Fibroblast of skin of left biceps (primary cell): ENCODE measurements at places on chromosomes 5 and 9.

- no peak for DNase-seq
Measured at GRCh38 chr9:15404171-15404570, 18.5 kb upstream of the SNAPC3 start.

DNA sequence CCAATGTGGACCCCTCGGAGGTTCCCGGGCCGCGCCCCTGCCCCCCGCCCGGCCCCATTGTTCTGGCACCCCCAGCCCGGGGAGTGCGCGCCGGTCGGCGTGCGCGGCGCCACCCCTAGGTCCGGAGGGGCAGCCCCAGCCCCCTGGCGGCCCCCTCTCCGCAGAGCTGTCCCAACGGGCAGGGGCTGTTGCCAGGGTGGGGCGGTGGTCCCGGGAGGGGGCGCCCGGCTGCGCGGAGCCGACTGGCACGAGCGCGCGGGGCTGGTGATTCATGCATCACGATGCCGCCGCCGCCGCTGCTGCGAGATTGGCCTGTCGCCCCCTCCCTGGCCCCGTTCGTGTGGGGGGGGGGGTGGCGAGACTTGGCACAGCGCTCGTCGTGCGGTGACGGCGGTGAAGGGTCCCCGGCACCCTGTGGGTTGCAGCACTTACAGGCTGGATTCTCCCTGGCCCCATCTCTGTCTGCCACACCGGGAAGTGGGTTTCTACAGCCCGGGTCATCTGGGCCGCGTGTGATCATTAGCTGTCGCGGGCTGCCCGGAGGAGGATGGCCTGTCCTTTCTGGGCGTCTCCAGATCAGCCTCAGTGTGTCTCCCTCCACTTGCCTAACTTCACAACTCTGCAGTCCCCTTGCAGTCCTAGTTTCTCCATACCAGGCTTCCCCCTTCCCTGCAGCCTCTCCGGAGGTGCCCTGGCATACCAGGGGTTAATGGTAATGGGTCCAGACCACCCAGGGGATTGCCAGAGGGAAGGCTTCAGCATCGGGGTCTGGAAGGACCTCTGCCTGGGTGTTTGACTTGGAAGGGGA lies 858 bp downstream of the NCS1 start:
- no peak for DNase-seq

DNA sequence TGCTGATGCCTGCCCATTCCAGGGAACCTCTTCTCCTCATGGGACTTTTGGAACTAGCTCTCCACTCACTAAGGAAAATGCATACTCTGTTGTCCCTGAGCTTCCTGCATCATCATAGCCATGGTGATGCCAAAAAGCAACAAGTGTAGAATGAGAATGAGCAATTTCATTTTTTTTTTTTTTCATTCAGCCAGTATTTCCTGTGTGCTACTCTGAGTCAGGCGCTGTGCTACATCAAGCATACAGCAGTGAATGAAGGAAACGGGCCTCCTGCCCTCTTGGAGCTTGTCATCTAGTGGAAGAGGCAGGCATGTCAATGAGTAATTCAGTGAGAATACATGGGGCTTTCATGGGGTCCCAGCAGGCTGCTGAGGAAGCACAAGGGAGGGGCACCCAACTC lies 483.1 kb downstream of the BNC2 start:
- DNase-seq, result no peak

DNA sequence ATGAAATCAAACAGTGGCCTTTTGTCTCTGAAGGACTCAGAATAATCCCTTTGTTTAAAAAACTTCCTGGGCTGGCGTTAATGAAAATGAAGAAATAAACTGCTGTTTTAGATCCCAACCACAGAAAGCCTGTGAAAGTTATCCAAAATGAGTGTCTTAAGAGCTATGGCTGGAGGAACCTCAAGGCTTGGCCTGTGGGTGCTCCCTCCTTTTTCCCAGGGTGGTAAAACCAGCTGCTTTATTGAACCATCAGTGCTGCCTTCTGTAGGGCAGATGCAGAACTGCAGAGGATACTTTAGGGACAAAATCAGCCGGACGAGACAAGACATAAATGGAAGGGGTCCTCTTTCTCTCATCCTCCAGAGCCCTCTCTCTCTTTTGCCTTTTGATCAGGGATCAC lies 100.9 kb downstream of the SMARCA2 start:
- DNase-seq, result no peak

DNA sequence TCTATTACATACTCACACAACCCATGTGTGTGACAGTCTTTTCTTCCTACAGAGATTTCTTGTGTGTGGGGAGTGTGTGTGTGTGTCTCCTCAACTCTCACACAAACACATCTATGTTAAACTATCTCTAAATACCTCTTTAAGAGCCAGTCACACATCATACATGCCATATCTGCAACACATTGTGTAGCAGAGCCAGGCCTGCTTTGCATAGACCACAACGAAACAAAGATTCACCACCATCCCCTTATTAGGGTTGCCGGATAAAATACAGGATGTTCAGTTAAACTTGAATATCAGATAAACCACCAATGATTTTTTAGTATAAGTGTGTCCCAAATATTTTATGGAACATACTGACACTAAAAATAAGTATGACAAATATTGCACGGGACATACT lies 2.3 kb downstream of the FAM170A start:
- DNase-seq, result no peak

GRCh38 chr9:124182741-124183140 lies 75.0 kb upstream of the NEK6 start:
- no peak for DNase-seq

DNA sequence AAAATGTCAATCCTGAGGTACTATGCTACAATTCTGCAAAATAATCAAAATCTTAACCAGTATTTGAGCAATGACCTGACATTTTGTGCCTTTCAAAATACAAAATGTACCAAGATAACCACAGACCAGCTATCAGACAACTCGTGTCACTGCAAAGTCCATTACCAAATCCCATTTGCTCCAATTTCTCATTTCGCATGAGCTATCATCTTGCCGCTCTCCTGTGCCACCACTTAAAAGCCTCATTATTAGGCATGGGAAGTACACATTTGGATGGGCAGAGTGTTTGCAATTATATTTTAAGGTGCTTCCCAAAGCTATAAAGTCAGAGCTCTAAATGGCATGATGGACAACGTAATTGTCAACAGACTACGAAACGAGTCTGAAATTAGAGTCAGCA lies 205.2 kb downstream of the AGTPBP1 start:
- DNase-seq, result no peak

- DNase-seq, result no peak
Measured at GRCh38 chr5:77636641-77637169, 1.8 kb downstream of the OTP start.

DNA sequence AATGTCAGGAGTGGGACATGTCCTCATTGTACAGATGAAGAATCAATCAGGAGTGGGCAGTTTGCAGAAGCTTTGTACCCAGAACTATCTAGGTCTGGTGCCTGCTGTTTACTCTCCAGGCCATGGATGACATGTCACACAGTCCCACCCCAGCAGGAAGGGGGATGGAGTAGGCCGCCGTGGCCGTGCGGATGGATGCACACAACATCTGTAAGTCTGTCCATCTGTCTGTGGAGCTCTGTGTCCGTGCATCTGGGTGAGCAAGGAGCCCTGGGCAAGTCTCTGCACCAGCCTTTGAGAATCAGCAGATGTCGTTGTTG lies 311.5 kb upstream of the IRX4 start:
- no peak for DNase-seq

DNA sequence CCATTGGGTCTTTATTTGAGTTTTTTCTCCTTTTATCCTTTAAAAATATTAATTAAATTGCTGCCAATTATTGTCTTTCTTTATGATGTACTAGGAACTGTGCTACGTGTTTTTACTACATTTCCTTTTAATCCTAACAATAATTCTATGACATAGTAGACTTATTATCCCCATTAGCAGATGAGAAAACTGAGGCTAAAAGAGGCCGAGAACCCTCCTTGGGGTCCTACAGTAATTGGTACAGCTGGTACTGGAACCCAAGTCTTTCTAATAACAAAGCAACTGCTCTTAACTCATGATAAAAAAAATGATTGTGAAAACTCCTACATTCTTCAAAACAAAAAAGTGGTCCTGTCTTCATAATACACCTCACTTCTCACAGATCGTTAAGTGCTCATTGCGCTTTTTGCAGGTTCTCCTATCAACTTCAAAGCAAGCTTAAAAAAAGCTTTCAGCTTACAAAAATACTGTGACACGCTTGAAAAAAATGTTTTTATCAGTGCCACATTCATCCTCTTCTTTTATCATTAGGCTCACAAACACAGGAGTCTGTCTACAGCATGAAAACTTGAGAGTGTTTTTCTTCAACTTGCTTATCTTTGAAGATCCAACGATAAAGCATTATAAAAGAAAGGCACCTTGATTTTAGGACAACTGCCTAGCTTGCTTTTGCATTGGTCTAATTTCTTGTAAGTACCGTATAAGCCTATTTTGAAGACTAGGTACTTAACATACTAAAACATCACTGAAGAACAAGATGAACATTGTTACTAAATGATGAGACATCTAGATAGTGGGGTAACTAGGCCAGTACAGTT lies 32.4 kb downstream of the FYB1 start:
- DNase-seq, result no peak

GRCh38 chr9:132804576-132805295 lies 73.3 kb downstream of the AK8 start:
- no peak for DNase-seq

- DNase-seq, result no peak
Measured at GRCh38 chr5:170139786-170140335, 34.2 kb downstream of the FOXI1 start.

GRCh38 chr9:99823681-99824377 lies 2.1 kb downstream of the NR4A3 start:
- no peak for DNase-seq

DNA sequence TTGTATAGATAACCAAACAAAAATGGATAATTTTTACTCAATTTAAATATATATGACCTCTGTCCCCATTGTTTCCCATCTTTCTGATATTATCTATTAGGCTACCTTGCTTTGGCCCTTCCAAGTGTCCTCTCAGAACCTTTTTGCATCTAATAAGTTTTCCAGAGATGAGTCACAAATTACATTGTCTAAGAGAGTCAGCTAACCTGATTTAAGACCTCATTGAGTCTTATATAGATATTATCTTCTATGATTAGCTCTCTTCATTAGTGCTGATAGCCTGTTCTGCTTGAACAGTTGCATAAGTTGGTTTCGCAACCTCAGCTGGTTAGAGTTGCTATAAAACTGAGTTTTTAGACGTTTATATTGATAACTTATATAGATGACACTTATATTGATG lies 623.1 kb downstream of the LRRC70 start:
- DNase-seq, result no peak

- no peak for DNase-seq
Measured at GRCh38 chr9:95588724-95589588, 72.2 kb upstream of the PTCH1 start.

- no peak for DNase-seq
Measured at GRCh38 chr5:115460472-115460871, 84.1 kb downstream of the FEM1C start.

- DNase-seq, result peak; percentile 54
Measured at GRCh38 chr9:77743386-77743785, 95.3 kb upstream of the GNA14 start.

DNA sequence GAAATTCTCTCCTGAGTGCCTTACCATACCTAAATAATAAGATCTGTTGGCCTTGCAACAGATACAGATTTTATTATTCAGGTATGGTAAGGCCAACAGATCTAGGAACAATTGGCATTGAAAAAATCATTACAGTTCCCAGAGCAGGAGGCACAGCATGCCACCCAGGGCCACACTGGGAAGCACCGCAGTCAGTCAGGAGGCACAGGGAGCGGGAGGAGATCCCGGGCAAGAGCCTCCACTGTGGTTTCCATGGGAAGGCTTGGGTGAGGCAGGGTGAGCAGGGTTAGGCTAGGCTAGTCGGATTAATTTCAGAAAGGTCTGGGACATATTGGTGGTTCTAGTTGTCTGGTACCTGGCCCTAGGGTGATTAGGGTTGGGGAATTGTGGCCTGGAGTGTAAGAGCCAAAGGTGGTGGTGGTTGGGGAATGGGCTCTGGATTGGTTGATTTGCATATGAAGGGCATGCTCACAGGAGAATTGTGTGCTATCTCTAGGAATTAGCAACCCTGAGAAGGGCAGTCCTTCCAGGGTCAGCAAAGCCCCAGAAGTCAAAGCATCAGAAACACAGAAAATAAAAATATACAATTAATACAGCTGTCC lies 111.4 kb downstream of the PDE8B start:
- no peak for DNase-seq

- no peak for DNase-seq
Measured at GRCh38 chr9:126376311-126377175, 49.9 kb downstream of the MVB12B start.

GRCh38 chr9:137045294-137046087 lies 486 bp downstream of the NPDC1 start:
- no peak for DNase-seq

DNA sequence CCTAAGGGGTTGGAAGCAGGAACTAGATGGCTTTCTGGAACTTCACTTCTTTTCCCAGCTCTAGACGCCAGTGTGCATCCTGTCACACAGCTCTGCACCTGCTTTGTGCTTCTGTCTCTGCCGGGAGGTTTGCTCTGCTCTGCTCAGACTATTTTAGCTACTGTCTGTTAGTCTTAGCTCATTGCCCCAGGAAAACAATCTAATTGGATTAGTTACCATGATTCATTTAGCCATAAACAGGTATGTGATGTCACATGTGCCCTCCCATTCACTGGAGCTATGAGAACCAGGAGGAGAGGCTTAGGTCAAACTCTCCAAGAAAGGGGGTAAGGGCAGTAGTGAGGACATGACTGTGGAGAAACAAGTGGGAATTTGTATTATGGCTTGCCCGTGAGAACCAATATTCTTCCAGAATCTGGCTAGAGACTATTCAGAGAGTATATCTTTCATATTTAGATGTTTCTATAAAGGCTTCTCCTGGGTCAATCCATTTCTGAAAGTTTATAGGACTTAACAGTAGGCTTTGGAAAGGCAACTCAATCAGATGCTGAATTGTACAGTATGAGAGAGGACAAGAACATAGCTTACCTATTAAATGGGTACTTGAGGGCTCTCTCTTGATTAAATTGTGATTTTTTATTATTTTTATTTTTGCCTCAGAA lies 22.4 kb upstream of the NREP start:
- no peak for DNase-seq

GRCh38 chr9:113719919-113720318 lies 156.2 kb upstream of the ZNF618 start:
- DNase-seq, result no peak

- no peak for DNase-seq
Measured at GRCh38 chr5:169279125-169279524, 21.8 kb downstream of the SLIT3 start.

- DNase-seq, result no peak
Measured at GRCh38 chr9:123089790-123090189, 56.3 kb downstream of the GPR21 start.

DNA sequence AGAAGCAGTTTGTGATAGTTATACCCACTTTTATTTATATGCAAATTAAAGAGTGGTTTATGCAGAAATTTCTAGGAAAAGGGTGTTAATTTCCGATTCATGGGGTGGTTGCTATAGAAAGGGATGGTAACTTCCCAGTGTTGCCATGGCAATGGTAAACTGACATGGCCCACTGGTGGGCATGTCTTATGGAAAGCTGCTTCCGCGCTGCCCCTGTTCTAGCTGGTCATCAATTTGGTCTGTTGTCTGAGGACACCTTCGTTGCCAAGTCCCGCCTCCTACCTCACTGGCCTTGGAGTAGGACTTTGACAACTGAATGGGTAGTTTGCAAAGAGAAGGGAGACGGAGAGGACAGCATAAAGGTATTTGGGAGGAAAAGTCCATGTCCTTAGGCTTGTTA lies 74.0 kb upstream of the SMIM23 start:
- no peak for DNase-seq

GRCh38 chr5:116992681-116993080 lies 418.1 kb upstream of the SEMA6A start:
- no peak for DNase-seq

GRCh38 chr9:99193466-99193821 lies 28.3 kb downstream of the ALG2 start:
- DNase-seq, result no peak

- peak; percentile 85 for DNase-seq
Measured at GRCh38 chr5:148912714-148913398, 86.4 kb downstream of the ADRB2 start.
